ENCODE measurements at places on chromosomes 3 and 15. TPM values are rescaled to one million over a fixed set of nuclear protein-coding genes. Genes with fewer than 3 reads are reported as not detected.

DNA sequence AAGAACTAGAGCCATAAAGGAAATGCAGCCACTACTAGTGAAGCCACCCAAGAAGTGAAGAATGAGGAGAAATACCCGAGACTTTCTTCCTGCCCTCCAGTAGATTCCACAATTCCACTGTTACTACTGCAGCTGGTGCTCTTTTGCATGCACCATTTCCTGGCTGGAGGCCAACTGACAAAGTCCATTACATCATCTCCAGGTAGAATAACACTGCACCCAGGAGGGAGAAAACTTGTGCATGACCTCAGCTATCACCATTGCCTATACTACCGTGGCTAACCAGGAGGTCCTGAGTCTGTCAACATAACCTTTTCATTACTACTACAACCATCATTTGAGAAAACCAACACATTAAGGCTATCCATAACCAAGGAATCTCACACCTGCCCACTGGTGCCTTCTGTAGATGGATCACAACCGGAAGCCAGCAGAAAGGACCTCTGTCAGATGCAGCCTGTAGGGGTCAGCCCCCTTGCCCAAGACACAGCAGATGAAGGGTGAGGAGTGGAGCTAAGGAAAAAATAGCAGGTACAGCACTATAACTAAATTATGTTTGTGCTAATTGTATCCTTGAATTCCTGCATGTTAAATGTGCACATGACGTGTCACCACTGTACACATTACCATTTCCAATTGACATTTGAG, 200.8 kb upstream of the C2CD4B start:
- no peaks in the 10 kb centered on the region for H3K4me1 ChIP-seq
- H3K27me3 ChIP-seq = peaks cover 30% of the 10 kb centered on the region
- no peaks in the 10 kb centered on the region for H3K36me3 ChIP-seq
- no peak overlapping the region for H3K4me3 ChIP-seq
- no peak overlapping the region for H3K27ac ChIP-seq

SAMD7 gene
- total RNA-seq = not detected

HYKK gene
- not detected for total RNA-seq

GRCh38 chr15:79071901-79072300, 18.7 kb downstream of the RASGRF1 start:
- no peak overlapping the region for H3K4me3 ChIP-seq
- H3K27ac ChIP-seq = no peak overlapping the region
- H3K27me3 ChIP-seq = no peaks in the 10 kb centered on the region

KCNAB1 gene
- not detected for total RNA-seq

EPHB1 gene
- total RNA-seq = 0.61 TPM

ARHGEF26 gene
- total RNA-seq = 20.7 TPM

DNA sequence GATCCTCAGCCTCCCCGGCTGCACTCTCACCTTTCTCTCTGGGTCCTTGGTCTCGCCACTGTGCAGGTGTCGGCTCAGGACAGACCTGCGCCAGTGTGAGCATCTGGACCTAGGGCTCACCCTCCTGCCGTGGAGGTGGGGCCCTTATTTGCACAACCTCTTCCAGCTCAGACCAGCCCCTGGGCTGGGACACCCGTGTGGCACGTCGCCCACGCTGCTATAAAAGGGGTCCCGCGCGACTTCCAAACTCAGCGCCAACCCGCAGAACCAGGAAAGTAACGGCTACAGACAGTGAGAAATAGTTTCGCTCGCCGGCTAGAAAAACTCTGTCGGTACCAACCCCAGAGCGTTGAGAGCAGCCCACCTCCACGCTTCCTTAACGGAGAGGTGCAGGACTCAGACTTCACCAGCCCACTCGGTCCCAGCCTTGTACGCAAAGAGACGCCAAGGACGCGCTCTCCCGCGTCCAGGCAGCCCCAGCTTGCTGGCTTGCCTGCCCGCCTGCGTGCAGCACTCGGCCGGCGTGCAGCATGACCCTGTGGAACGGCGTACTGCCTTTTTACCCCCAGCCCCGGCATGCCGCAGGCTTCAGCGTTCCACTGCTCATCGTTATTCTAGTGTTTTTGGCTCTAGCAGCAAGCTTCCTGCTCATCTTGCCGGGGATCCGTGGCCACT, at the start of the genes DUOX2 and DUOXA2:
Gene DUOX2 (minus strand): TSS at position 97 of the 675 bp plus-strand sequence. CDS start 761 bp downstream, outside the sequence.
Gene DUOXA2 (plus strand): TSS at position 251 of the 675 bp plus-strand sequence. CDS start 280 bp downstream, at position 531.
- H3K4me3 ChIP-seq = peak within 1 kb of the TSS; percentile 43
- H3K27ac ChIP-seq = no peak within 1 kb of the TSS
- H3K27me3 ChIP-seq = peaks cover 34% of the 10 kb centered on the region
- H3K36me3 ChIP-seq = no peaks in the 10 kb centered on the region

DNA sequence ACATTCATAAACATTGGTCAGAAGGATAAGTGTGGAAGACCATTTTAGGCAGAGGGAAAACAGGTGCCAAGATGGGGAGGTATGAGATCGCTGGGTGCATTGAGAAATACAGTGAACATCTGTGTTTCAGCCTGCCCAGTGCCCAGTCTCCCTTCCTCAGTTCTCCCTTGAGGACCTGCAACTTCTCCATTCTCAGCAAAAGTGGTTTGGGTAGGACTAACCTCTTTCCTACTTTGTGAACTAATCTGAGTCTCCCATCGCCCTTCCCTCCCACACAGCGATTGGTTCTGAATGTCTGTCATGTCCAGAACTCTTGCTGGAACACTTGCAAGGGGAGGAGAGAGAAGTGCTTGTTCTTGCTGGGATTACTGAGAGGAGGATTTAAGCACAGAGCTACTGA, 10.9 kb upstream of the CCNL1 start:
- no peaks in the 10 kb centered on the region for H3K27me3 ChIP-seq
- H3K36me3 ChIP-seq = no peaks in the 10 kb centered on the region
- H3K27ac ChIP-seq = no peak overlapping the region
- peaks cover 1% of the 10 kb centered on the region for H3K4me1 ChIP-seq
- DNase-seq = no peak

- H3K4me1 ChIP-seq = no peaks in the 10 kb centered on the region
- no peaks in the 10 kb centered on the region for H3K36me3 ChIP-seq
- DNase-seq = peak; percentile 4
- no peak overlapping the region for H3K4me3 ChIP-seq
Measured at GRCh38 chr3:15875016-15875689, 77.4 kb upstream of the ANKRD28 start.

PDE12 gene
- total RNA-seq = 12.2 TPM

KCNMB3 gene
- 4.3 TPM for total RNA-seq

GRCh38 chr15:45089712-45090373, 24.1 kb downstream of the DUOX2 start:
- H3K4me1 ChIP-seq = no peaks in the 10 kb centered on the region
- H3K36me3 ChIP-seq = no peaks in the 10 kb centered on the region
- no peak overlapping the region for H3K27ac ChIP-seq
- H3K4me3 ChIP-seq = no peak overlapping the region

IRAK2 gene
- 0.63 TPM for total RNA-seq

DNA sequence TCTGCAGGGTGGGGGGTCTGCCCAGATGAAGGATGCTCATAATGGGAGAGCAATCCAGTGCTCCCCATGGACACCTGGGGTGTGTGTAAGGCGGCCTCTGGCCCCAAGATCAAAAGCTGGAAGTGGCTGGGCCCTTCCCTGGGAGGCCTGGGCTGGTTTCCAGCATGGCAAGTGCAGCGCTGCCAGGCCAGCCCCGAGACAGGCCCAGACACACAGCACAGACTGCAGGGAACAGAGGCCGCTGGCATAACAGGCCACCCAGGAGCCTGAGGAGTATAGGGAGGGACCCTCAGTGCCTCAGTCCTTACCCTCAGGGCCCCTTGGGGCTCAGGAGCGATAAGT, 10.0 kb downstream of the ITPKA start:
- H3K4me1 ChIP-seq = peaks cover 17% of the 10 kb centered on the region
- no peak for DNase-seq
- no peaks in the 10 kb centered on the region for H3K36me3 ChIP-seq
- H3K4me3 ChIP-seq = no peak overlapping the region

GRCh38 chr3:58963928-58964503, 85.8 kb downstream of the CFAP20DC start:
- no peak overlapping the region for H3K4me3 ChIP-seq
- DNase-seq = no peak
- H3K27me3 ChIP-seq = no peaks in the 10 kb centered on the region
- H3K4me1 ChIP-seq = no peaks in the 10 kb centered on the region
- H3K36me3 ChIP-seq = no peaks in the 10 kb centered on the region
- no peak overlapping the region for H3K27ac ChIP-seq

DNA sequence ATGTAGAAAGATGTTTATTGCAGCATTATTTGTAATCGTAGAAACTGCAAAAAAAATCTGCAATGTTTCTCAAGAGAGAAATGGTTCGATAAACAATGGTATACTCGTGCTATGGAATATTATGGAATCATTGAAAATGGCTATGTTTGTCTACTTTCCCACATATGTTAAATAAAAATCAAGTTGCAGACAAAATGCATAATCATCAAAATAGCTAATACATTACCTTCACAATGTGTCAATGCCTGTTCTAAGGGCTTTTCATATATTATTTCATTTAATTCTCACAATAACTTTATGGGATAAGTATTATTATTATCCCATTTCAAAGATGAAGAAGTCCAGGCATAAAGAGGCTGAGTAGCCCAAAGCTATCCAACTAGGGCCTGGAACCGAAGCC, 2.2 kb upstream of the EIF2B5 start:
- H3K4me1 ChIP-seq = peaks cover 9% of the 10 kb centered on the region
- no peaks in the 10 kb centered on the region for H3K27me3 ChIP-seq
- H3K36me3 ChIP-seq = no peaks in the 10 kb centered on the region
- no peak for DNase-seq

CCR9 gene
- not detected for total RNA-seq

- no peak overlapping the region for H3K4me3 ChIP-seq
- no peak overlapping the region for H3K27ac ChIP-seq
- H3K27me3 ChIP-seq = no peaks in the 10 kb centered on the region
- peaks cover 2% of the 10 kb centered on the region for H3K4me1 ChIP-seq
- DNase-seq = no peak
Measured at GRCh38 chr3:99952306-99952705, 134.6 kb downstream of the CMSS1 start.

GRCh38 chr3:140736863-140737460, 59.1 kb downstream of the TRIM42 start:
- no peaks in the 10 kb centered on the region for H3K36me3 ChIP-seq
- peak; percentile 76 for DNase-seq
- no peak overlapping the region for H3K4me3 ChIP-seq
- no peaks in the 10 kb centered on the region for H3K27me3 ChIP-seq

DNA sequence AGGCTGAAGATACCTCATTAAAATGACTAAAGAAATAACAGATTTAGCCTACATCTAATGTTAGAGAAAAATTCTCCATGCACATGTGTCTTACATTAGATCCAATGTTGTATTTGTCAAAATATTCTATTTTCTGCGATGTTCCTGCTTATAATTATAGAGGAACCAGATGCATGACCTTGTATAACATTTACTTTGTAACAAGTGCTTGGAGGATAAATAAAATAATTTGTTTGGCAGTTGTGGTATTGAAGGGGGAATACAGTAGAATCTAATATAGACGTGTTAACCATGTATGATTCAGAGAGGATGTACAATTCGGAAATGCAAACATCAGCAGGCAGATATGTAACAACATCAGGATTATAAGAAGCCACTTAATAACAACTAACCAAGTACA, 922.2 kb downstream of the TUSC7 start:
- H3K36me3 ChIP-seq = no peaks in the 10 kb centered on the region
- DNase-seq = no peak
- H3K27ac ChIP-seq = no peak overlapping the region
- H3K4me3 ChIP-seq = no peak overlapping the region
- H3K27me3 ChIP-seq = no peaks in the 10 kb centered on the region

- no peaks in the 10 kb centered on the region for H3K4me1 ChIP-seq
- no peak for DNase-seq
- H3K27me3 ChIP-seq = no peaks in the 10 kb centered on the region
- H3K27ac ChIP-seq = no peak overlapping the region
- H3K36me3 ChIP-seq = no peaks in the 10 kb centered on the region
Measured at GRCh38 chr15:27328608-27329007, 357.6 kb downstream of the GABRG3 start.

DNA sequence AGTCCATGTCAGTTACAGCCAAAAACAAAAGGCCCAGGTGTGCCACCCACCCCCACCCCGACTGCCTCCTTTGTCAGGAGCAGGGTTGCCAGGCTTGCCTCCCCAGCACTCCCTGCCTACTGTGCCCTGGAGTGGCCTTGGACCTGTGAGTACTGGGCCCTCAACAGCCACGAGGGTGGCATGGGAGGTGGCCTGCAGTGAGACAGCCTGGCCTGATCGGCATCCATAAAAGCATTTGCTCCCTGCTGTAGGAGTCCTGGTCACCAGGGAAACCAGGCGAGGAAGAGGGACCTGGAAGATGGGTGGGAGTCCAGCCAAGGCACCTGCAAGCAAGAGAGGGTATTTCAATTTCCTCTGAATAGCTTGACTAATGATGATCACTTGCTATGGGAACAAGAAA, 56.4 kb upstream of the KCNMB2 start:
- no peak overlapping the region for H3K4me3 ChIP-seq
- H3K27ac ChIP-seq = no peak overlapping the region
- H3K4me1 ChIP-seq = no peaks in the 10 kb centered on the region

DNA sequence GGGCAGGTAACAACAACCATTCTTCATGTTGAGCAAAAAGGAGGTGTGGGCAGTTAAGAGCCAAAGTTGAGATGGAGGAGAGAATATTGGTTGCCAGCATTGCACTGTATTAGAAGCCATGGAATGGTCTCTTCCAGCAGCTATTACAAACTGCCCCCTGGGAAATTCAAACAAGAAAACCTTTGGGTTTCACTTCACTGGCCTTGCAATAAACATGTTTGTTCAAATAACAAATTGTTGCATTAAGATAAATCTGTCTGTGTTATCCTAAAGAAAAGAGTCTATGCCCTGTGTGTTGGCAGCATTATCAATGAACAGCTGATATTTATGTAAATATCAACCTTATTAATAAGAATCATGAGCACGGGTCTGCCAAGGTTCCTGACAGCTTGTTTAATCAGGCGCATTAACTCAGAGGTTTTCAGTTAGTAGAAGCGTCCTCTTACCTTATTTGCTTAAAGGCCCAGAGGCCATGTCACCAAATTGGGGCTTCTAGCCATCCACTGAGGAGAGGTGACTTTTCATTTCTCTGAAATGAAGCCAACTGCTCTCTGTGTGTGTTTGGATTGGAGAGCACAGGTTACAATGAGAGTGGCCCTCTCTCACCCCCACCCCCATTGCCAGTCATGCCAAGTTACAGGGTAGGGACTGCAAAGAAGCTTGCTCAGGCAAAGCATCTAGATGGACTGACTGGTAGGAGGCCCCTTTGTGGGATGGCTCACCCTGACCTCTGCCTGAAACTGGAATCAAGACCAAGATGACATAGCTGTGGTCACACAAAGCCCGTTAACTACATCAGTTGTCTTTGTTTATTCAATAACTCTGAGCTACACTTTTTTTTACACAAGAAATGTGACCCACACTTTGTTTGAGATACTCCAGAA, 10.5 kb downstream of the FILIP1L start:
- H3K36me3 ChIP-seq = no peaks in the 10 kb centered on the region
- DNase-seq = no peak
- no peak overlapping the region for H3K27ac ChIP-seq
- H3K27me3 ChIP-seq = no peaks in the 10 kb centered on the region
- no peak overlapping the region for H3K4me3 ChIP-seq

OR5H1 gene
- total RNA-seq = not detected

GOLIM4 gene
- 12.2 TPM for total RNA-seq
